Adrenal gland (tissue), 19 donors: ENCODE measurements at places on chromosomes 13 and 19. TPM values are rescaled to one million over a fixed set of nuclear protein-coding genes. Genes with fewer than 3 reads are reported as not detected.

GRCh38 chr19:46745521-46746280 lies at the start of gene FKRP:
Gene FKRP (plus strand): TSS chr19:46746057. CDS start chr19:46755451, 9,394 bp downstream.
- H3K27ac ChIP-seq = peak within 1 kb of the TSS; percentile 80
- H3K4me1 ChIP-seq = peaks cover 46% of the 10 kb centered on the region
- H3K27me3 ChIP-seq = no peaks in the 10 kb centered on the region
- H3K36me3 ChIP-seq = no peaks in the 10 kb centered on the region
- peak within 1 kb of the TSS; percentile 97 for H3K4me3 ChIP-seq
- DNase-seq = no peak

- DNase-seq = no peak
- no peaks in the 10 kb centered on the region for H3K36me3 ChIP-seq
- no peaks in the 10 kb centered on the region for H3K27me3 ChIP-seq
- H3K4me1 ChIP-seq = no peaks in the 10 kb centered on the region
- no peak overlapping the region for H3K27ac ChIP-seq
- no peak overlapping the region for H3K4me3 ChIP-seq
Observed at GRCh38 chr13:32955881-32956594, 60.2 kb upstream of the KL start.

Gene ZNF813
- 6.4 TPM for total RNA-seq

DNA sequence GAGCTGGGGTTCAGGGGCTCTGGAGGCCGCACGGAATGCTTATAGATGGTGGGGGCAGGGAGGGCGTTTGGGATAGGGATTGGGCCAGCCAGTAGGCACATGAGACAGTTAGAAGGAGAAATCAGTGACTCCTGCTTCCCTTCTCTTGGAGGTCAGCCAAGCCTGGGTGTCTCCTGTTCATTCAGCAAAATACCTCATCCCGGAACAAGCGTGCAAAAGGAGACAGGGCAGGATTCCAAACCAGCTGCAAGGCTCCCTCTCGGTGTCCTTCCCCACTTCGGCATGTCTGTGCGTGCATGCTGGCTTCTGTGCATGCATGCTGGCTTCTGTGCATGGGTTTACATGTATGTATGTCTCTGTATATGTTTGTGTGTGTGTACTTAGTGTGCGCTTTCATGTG lies 37.3 kb upstream of the PEPD start:
- no peaks in the 10 kb centered on the region for H3K27me3 ChIP-seq
- no peak overlapping the region for H3K27ac ChIP-seq
- H3K4me3 ChIP-seq = no peak overlapping the region

GRCh38 chr13:104586051-104586746 lies 1520.0 kb upstream of the SLC10A2 start:
- no peaks in the 10 kb centered on the region for H3K4me1 ChIP-seq
- H3K27ac ChIP-seq = no peak overlapping the region

- peak overlapping the region; percentile 87 for H3K27ac ChIP-seq
- H3K36me3 ChIP-seq = peaks cover 17% of the 10 kb centered on the region
- peak; percentile 91 for DNase-seq
- peaks cover 8% of the 10 kb centered on the region for H3K4me1 ChIP-seq
- no peak overlapping the region for H3K4me3 ChIP-seq
- H3K27me3 ChIP-seq = no peaks in the 10 kb centered on the region
Observed at GRCh38 chr19:11064831-11065303, 24.4 kb upstream of the LDLR start.

GRCh38 chr13:69866555-69866954 lies 241.1 kb upstream of the ATXN8OS start:
- DNase-seq = no peak
- no peak overlapping the region for H3K27ac ChIP-seq
- no peaks in the 10 kb centered on the region for H3K36me3 ChIP-seq
- no peaks in the 10 kb centered on the region for H3K4me1 ChIP-seq
- H3K27me3 ChIP-seq = no peaks in the 10 kb centered on the region

DNA sequence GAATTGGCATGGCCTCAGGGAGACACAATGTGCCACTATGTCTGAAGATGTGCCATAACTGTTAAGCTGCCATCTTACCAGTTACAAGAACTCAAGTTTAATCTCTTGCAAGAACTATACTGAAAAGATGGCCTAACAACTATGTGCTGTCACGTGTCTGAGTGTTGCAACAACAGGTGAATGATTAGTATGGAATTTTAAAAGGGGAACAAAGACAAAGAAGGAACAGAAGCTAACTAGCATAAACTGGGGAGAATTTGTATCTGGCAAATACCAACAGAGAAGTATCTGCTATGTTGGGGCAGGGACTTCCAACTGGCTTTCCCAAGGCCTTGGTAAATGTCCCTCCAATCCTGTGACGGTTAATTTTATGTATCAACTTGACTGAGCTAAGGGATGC lies 11.5 kb upstream of the ACOD1 start:
- no peaks in the 10 kb centered on the region for H3K4me1 ChIP-seq
- no peak for DNase-seq
- H3K36me3 ChIP-seq = no peaks in the 10 kb centered on the region
- H3K27ac ChIP-seq = no peak overlapping the region

DNA sequence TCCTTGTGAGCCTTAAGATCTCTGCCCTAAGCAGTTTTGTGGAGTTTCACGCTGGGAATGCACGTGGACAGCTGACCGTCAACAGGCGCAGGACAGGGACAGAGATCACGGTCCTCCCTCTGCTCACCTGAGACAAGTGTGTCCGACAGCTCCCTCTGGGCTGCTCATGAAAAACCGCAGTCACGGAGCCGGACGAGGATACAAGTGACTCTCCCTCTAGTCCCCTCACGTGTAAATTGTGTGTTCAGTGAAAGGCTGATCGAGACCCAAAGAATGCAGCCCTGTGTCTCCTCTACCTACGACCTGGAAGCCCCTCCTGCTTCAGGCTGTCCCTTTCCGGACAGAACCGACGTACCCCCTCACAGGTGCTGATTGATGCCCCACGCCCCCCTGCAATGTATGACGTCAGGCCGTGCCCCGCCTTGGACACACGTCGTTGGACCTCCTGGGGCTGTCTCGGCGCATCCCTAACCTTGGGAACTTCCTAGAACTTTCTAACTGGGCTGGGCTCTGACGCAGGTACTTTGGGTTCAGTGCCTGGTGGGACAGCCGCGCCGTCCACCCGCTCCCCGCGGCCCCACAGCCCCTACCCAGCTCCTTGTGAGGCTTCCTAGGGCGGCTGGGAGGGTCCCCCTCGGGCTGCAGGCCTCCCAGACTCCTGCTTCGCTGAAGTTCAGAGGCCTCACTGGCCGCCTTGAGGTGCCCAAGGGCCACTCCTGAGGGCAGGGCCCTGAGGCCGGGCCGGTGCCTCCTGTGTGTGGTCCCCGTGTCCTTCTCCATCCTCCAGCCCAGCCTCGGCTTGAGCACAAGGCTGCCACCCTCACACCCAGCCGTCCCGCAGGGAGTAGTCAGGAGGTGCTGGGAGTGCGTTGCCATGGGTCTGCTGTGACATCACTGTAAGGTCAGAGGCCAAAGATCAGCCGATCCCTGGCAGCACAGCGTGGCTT lies at the start of gene C13orf46:
TSS of gene C13orf46 (minus strand) at position 859 of the 947 bp plus-strand sequence. CDS start at position 780, 79 bp downstream.
- H3K27me3 ChIP-seq = no peaks in the 10 kb centered on the region
- no peaks in the 10 kb centered on the region for H3K36me3 ChIP-seq
- DNase-seq = no peak
- H3K4me1 ChIP-seq = no peaks in the 10 kb centered on the region
- no peak within 1 kb of the TSS for H3K4me3 ChIP-seq

Gene ZSWIM4
- 10.9 TPM for total RNA-seq

DNA sequence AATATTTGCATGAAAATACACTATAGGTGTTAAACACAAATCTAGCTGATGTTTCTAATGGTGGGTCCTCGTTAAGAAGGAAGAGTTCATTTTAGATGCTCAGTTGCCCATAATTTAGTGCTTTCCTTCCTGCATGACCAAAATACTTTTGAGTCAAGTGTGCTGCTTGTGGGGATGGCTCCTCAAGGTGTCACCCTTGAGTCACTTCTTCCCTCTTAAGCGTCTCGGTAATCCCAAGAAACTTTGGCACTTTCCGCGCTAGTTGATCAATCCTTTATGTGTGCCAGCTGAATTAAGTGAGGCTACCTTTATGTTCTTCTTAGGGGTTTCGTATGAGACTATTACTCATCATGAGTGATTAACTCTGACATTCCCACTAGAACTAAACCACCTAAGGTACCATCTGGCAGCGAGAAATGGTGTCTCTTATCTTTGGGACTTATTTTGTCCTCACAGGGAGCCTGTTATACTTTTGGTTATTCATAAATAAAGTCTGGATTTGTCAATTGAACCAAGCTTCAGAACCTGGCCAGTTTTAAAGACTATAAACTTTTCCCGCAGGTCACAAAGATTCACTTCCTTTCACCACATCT lies 106.8 kb downstream of the NHLRC3 start:
- no peak overlapping the region for H3K27ac ChIP-seq
- H3K27me3 ChIP-seq = no peaks in the 10 kb centered on the region
- H3K36me3 ChIP-seq = no peaks in the 10 kb centered on the region

Gene LATS2
- total RNA-seq = 30.8 TPM

DNA sequence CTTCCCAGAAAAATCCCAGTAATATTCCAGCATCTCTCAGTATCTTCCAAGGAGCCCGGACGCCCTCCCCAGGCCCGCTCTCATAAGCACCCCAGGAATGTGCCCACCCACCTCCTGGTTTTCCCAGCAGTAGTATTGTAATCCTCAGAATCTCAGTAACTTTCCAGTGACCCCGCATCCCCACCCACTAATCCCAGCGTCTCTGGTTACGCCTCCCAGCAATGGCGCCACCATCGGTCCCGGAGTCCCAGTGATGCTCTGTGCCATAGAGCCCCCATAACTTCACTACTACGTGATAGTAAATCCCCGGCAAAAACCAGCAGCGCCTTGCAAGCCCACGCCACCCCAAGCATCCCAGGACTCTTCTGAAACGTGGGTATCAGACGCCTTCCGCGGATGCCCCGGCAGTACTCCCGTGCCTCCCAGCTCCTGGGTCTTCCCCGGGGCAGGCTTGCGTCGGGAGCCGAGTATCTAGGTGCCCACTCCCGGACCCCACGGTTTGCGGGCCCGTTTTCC lies 928 bp upstream of the PNPLA6 start:
- no peaks in the 10 kb centered on the region for H3K27me3 ChIP-seq
- peaks cover 10% of the 10 kb centered on the region for H3K4me1 ChIP-seq
- H3K36me3 ChIP-seq = no peaks in the 10 kb centered on the region
- DNase-seq = peak; percentile 80

GRCh38 chr19:55442372-55442961 lies 633 bp downstream of the SHISA7 start:
- H3K27me3 ChIP-seq = peaks cover 55% of the 10 kb centered on the region
- DNase-seq = no peak
- no peaks in the 10 kb centered on the region for H3K4me1 ChIP-seq
- H3K36me3 ChIP-seq = no peaks in the 10 kb centered on the region
- H3K4me3 ChIP-seq = no peak overlapping the region

Gene C1QTNF9B
- not detected for total RNA-seq
